Activated naive CD8-positive, alpha-beta T cell treated with anti-CD3 and anti-CD28 coated beads for 36 hours (primary cell): ENCODE measurements at places on chromosomes 4 and X. TPM values are rescaled to one million over a fixed set of nuclear protein-coding genes. Genes with fewer than 3 reads are reported as not detected.

Gene ARSJ
- not detected for total RNA-seq

Gene EVC
- total RNA-seq = 0.06 TPM

Gene RHOH
- 112 TPM for total RNA-seq

DNA sequence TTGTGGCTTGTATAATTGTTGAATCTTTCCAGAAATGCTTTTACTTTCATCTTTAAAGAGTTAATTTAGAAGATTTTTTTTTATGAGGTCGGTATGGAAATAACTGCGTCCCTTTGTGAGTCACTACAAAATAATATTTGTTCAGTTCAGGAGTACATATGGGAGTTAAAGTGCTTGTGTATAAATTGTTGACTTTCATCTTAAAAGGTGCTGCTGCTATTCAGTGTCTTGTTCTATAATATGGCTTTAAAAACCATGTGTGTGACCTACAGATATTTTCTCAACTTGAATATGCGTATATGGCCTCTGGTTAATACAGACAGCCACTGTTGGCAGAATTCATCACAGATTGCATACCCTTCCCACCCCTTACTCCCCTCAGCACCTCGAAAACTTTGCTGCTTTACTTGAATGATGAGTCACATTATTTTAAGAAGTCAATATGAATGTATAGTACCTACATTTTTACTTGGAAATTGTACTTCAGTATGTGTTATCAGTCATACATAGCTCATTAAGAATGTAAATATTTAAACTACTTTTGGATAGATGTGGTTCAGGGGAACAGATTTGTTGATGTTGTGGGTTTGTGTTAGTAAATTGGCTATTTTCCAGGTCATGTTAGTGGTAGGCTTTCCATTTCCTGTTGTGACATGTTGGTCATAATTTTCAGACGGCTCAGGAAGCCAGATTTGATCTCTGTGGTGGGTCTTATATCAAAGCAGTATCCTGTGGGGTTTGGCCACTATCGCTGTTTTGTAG lies 1.5 kb downstream of the CLCN3 start:
- peak overlapping the region; percentile 76 for H3K4me3 ChIP-seq
- peaks cover 49% of the 10 kb centered on the region for H3K4me1 ChIP-seq
- no peak for DNase-seq

DNA sequence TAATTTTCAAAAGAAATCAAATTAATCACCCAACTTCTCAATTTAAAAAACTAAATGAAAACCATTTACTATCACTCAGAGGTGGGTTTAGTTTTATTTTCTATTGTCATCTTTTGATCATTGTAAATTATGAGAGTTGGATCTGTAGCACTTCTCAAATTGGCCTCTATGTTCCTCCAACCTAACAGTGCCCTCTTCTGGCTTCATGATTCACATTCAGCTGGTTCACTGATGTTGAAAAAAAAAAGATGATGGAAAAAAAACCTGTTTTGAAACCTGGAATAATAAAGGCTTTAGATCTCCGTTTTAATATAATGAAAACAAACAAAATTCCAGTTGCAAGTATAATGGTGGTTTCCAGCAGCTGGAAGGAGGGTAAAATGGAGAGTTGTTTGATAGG lies 2.4 kb upstream of the NBDY start:
- peaks cover 12% of the 10 kb centered on the region for H3K4me1 ChIP-seq
- H3K36me3 ChIP-seq = peaks cover 3% of the 10 kb centered on the region
- H3K4me3 ChIP-seq = no peak overlapping the region
- no peak for DNase-seq
- peak overlapping the region; percentile 65 for H3K27ac ChIP-seq
- no peaks in the 10 kb centered on the region for H3K27me3 ChIP-seq

DNA sequence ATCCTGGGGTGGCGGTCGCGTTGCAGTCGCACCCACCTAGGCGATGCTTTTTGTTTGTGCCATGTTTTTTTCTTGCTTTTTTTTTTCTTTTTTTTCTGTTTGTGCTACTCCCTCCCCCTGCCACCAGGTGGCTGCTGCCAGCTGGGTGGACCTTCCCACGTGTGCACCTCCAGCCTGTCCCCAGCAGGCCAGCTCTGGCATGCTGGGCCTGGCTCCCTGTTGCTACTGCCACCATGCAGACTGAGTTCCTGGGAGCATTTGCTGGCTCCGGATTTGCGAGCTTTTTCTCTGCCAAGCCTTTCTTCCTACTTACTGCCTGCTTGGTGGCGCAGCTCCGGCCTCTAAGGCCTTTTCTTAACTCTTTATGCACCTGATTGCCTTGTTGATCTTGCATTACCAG lies 161.2 kb upstream of the WDFY3 start:
- DNase-seq = peak; percentile 11
- H3K4me3 ChIP-seq = no peak overlapping the region
- H3K27ac ChIP-seq = no peak overlapping the region
- no peaks in the 10 kb centered on the region for H3K4me1 ChIP-seq
- H3K27me3 ChIP-seq = no peaks in the 10 kb centered on the region

- H3K4me3 ChIP-seq = no peak overlapping the region
- H3K27ac ChIP-seq = no peak overlapping the region
- H3K27me3 ChIP-seq = peaks cover 4% of the 10 kb centered on the region
- H3K36me3 ChIP-seq = no peaks in the 10 kb centered on the region
- no peaks in the 10 kb centered on the region for H3K4me1 ChIP-seq
- peak; percentile 14 for DNase-seq
Measured at GRCh38 chr4:155025762-155026457, 182.5 kb upstream of the NPY2R start.

DNA sequence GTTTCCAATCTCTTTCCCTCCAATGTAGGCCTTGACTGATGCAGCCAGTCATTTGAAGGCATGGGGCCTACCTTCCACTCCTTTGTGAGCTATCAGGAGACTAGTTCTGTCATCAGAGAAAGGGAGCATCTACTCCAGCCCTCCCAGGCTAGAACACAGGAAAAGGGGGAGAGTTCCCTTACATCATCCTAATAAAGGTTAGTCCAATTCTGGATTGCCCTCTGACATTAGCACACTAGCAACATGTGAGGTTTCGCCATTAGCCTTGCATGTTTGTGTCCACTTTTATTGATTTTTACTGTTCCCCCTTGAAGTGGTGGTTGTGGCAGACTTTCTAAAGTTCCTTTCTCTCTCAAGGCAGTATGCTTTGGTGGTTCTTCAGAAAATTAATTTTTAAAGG lies 67.3 kb downstream of the ZFX start:
- no peak overlapping the region for H3K27ac ChIP-seq
- no peaks in the 10 kb centered on the region for H3K36me3 ChIP-seq
- H3K4me1 ChIP-seq = peaks cover 3% of the 10 kb centered on the region

- H3K4me3 ChIP-seq = no peak overlapping the region
- no peak for DNase-seq
- peaks cover 2% of the 10 kb centered on the region for H3K4me1 ChIP-seq
- H3K27me3 ChIP-seq = no peaks in the 10 kb centered on the region
Measured at GRCh38 chrX:1222531-1223241, 10.2 kb upstream of the CRLF2 start.

DNA sequence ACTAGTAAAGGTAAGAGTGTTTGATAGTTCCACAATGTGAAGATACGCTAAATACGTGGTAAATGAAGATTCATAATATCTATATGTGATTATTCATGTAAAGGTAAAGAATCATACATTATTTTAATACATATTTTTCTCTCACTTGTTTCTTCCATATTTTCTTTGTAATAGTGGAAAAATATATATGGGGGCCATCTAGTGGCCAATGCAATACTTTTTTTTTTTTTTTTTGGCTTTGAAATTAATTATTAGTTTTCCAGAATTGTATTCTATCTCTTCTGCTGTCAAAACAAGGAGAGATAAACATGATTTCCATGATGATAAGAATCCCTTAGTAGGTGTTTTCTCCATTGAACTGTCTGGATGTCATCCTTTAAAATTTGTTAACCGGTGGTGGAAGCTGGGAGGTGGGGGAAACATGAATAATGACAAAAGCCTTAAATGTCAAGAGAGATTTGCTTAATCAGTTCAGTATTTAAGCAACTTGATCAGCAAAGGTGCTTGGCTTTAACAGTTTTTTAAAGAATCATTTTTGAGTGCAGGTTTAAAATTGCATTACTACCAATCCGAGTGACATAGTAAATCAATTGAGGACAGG lies 508.7 kb upstream of the HTR2C start:
- no peaks in the 10 kb centered on the region for H3K4me1 ChIP-seq
- H3K27me3 ChIP-seq = no peaks in the 10 kb centered on the region
- no peak overlapping the region for H3K27ac ChIP-seq
- H3K36me3 ChIP-seq = no peaks in the 10 kb centered on the region
- no peak overlapping the region for H3K4me3 ChIP-seq
